ENCODE measurements at places on chromosomes 6 and 20. TPM values are rescaled to one million over a fixed set of nuclear protein-coding genes. Genes with fewer than 3 reads are reported as not detected.

Gene TSBP1
- not detected for total RNA-seq

Gene EYA4
- not detected for total RNA-seq

Gene SLC52A3
- total RNA-seq, result not detected

Gene NKAIN4
- not detected for total RNA-seq

Gene CLIC1
- total RNA-seq, result 343 TPM

Gene POU5F1
- 2.3 TPM for total RNA-seq

Gene LY6G5C
- total RNA-seq, result not detected

Gene SAMD10
- total RNA-seq, result 3.5 TPM

All from mammary epithelial cell (primary cell).